ENCODE measurements at places on chromosomes 3 and 15.

- no peak for DNase-seq
These were observed 12.4 kb downstream of the ZNF710 start for GRCh38 chr15:90013503-90013937.

DNA sequence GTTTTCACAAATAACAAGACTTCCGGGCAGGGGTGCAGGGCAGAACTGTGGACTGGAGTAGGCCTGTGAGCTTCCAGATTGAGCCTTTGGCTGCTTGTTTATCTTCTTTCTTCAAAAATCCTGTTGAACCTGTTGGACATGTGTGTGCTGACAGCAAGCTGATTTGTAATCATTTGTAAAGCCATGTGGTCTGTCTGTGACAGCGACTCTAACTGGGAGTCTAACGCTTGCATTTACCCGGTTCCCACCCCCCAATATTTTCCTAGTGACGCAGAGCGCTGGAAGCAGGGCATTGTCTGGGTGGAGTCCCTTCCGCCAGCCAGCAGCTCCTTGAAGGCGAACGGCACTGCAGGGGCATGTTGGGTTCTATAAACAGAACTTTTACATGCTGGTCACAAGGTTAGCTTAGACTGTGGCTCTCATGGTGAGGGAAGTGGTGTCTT lies 85.7 kb upstream of the MYZAP start:
- no peak for DNase-seq

DNA sequence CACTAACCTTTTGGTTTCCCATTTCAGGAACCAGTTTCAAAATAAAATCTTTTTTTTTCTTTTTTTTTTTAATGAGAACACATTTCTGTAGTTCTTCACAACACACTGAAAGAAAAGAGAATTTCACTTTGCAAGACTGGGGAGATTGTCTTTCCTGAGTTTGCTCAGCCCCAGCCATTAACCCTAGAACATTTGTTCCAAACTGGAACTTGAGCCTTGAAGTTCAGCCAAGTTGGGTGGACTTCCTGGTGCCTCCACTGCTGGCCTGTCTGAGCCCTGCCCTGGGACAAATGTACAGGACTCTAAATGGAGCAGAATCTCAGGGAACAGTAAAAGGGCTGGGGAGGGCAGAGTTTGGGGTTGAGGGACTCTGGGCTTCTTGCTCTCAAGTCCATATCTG lies 196.4 kb upstream of the LPP start:
- no peak for DNase-seq

DNA sequence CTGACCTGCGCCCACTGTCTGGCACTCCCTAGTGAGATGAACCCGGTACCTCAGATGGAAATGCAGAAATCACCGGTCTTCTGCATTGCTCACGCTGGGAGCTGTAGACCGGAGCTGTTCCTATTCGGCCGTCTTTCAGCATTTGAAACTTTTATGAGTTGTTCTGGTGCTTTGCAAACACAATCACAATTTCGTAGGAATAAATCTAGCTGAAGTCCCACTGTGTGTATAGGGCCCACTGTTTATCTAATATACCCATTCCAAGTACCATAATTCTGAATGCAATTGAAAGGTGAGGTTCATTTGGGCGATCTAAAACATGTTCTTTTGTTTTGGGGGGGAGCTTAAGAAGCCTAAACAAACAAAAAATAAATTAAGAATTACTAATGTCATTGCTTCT lies 572.1 kb downstream of the FGF12 start:
- no peak for DNase-seq

DNA sequence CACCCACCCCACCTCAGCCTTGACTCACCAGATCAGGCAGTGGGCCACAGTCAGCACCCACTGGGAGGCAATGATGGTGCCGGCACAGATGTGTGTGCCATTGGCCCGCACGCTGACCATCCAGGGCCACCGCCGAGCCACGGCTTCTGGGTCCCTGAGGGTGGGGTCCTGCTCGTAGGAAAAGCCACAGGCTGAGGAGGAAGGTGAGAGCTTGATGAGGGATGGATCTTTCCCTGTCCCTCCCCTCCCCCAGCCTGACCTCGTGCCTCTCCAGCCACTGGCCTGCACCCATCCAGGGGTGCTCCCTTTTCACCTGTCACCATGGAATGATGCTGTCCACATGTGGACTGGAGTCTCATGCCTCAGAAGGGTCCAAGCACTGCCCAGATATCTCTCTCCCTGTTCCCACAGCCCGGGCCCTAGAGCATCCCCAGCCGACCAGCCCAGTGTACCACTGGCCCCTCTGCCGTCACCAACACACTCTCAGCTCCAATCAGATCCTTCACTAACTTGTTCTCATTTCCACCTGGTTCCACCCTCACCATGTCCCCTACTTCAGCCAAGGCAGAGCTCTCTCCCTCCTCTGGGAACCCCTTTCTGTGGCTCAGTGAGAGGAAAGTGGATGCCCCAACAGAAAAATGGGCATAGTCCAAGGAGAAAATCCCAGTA lies 2.0 kb downstream of the PRSS50 start:
- no peak for DNase-seq

GRCh38 chr3:43181202-43181821 lies 75.4 kb upstream of the POMGNT2 start:
- DNase-seq, result no peak

DNA sequence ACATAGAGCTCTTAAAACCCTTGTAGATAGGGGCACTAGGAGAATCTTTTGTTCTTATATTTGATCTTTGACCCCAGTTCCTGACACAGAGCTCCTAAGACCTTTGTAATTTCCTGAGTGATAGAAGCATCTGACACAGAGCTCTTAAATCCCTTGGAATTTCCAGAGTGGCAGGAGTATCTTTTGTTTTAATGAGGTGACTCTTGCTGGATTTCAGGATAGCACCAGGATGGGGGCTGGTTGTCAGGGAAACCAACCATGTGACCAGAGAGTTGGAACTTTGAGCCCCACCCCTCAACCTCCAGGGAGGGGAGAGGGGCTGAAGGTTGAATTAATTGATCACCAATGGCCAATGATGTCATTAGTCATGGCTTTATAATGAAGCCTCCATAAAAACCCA lies 47.6 kb upstream of the ST8SIA2 start:
- no peak for DNase-seq

- no peak for DNase-seq
These were observed 10.1 kb upstream of the CAMK1 start for GRCh38 chr3:9779721-9780457.

- DNase-seq, result no peak
These were observed 4.6 kb upstream of the VGLL3 start for GRCh38 chr3:86995537-86995936.

DNA sequence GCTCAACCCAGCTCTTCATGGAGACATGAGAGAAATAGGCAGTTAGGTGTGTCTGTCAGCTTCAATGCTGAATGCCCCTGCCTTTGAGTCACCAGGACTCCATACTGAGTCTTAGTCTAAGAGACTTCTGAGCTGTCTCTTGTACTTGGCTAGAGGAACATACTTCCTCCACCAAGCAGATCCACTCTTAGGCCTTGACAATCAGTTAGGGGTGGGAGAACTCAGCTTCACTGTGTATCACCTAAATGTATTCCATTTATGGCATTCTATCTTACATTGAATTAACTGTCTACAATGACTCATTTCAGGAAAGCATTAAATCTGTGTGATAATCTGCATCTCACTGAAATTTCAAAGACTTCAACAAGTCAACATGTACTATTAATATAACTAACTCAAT lies 66.0 kb downstream of the STAC start:
- no peak for DNase-seq

GRCh38 chr3:151863611-151864010 lies 9.8 kb upstream of the SUCNR1 start:
- peak; percentile 34 for DNase-seq

- DNase-seq, result no peak
These were observed 115.9 kb upstream of the EPHA3 start for GRCh38 chr3:88991496-88991895.

DNA sequence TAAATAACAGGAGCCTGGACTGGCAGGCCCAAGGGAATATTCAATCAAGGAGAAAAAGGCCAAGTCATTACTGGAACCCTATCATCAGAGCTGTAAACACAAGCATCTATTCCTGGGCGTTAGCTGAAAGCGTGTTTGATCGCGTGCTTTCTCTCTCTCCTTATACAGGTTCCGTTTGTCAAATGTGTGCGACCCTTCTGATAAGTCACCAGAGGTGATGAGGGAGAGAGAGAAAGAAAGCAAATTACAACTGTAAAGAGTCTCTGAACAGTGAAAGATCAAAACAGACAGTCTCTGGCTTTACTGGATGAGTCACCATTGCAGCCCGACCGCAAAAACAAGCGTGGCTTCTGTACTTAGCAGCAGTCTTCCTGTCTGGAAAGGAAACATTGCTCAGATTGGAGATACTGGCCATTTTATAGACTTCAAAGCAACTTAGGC lies 39.5 kb upstream of the TPRG1 start:
- DNase-seq, result no peak

GRCh38 chr15:92197746-92198145 lies 195.9 kb upstream of the ST8SIA2 start:
- no peak for DNase-seq

- no peak for DNase-seq
These were observed 24.5 kb downstream of the IQGAP1 start for GRCh38 chr15:90412356-90413194.

- no peak for DNase-seq
These were observed 593 bp downstream of the FAM219B start for GRCh38 chr15:74906067-74906449.

DNA sequence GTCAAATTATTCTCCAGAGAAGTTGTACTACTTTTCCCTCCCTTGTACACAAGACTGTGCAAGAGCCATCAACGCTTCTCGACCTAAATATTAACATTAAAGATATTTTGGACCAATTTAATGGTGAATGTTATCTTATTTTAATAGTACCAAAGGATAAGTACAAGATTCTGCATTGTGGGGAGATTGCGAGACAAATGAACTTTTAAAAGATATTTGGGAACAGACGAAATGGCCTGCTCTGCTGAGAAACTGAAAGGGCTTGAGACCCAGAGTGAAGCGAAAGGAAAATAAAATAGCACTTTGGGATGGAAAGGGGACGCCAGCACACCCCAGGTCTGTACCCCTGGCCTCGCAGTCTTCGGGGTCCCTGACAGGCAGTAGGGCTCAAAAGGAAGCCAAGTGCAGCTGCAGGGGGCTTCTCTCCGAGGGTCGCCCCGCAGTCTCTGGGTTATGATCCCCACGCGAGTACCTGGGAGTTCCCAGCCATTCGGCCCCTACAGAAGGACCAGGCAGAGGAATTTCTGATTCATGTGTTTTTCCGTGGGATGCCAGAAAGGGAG lies 97.6 kb upstream of the VGLL3 start:
- DNase-seq, result no peak

DNA sequence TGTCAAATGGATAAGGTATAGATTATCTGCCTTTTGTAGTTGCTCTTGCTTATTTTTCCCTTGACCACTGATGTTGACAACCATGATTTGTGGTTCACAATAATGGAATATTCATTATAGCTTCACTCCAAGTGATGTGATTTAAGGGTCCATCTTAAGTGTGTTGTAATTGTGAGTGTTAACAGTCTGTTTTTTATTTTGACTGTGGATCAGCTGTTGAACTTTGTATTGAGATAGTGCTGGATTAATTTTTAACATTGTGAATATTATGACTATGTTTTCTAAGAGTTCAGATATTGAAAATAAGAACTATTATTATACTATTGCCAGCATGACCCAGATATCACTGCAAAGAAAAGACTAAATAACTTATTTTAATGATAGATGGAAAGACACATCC lies 8.6 kb upstream of the GASK1A start:
- no peak for DNase-seq

DNA sequence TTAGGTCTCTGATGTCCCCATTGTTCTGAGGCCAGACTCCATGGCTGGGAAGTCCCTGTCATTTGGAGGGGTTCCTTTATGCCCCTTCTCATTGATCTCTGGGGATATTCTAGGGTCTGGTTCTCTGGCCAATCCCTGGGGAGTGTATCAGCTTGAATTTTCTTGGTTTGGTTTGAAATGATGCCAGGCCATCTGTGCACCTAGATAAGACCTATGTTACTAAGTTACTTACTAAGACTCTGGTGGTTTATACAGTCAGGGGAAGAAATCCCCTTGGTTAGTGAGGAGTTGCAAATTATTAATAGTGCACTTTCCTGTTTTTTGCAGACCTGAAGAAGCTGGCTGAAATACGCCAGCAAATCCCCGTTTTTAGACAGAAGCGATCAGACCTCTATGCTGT lies 20.3 kb downstream of the NIT2 start:
- no peak for DNase-seq

DNA sequence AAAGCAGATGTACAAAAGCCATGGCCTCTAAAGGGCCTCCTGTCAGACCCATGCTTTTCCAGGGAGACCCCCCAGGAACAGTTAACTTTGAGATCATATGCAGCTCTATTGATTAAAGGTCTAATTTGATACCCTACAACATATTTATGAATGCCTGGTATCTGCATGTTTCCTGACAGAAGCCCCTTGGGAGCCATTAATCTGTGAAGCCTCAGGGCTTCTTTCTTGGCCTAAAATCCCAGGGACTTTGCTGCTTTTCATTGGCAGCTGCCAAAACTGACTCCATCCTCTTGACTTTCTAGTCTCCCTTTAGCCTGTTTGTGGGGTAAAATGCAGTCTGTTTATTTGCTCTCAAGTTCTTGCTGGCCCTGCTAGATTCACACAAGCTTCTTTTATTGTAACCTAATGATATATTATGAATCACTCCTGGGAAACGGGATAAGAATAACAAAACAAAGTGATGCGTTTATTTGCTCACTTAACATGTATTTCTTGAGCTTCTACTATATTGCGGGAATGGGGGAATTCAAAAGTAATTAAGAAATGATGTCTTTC lies 257.0 kb downstream of the LSAMP start:
- no peak for DNase-seq

DNA sequence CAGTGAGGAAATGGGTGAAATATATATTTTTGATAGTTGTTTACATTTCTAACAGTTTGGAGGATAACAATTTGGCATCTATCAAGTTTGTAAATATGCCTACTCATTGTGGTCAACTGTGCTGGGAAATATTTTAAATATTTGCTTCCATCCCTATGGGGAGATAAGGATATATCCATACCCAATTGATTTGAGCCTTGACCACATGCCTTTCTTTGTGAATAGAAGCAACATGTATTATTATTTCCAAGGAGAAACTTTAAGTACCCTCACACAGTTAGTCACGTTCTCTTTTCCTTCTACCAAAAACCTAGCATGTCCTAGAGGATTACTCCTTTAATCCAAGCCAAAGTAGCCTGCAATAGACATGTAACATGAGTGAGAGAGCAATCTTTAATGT lies 245.4 kb upstream of the CBLB start:
- no peak for DNase-seq

DNA sequence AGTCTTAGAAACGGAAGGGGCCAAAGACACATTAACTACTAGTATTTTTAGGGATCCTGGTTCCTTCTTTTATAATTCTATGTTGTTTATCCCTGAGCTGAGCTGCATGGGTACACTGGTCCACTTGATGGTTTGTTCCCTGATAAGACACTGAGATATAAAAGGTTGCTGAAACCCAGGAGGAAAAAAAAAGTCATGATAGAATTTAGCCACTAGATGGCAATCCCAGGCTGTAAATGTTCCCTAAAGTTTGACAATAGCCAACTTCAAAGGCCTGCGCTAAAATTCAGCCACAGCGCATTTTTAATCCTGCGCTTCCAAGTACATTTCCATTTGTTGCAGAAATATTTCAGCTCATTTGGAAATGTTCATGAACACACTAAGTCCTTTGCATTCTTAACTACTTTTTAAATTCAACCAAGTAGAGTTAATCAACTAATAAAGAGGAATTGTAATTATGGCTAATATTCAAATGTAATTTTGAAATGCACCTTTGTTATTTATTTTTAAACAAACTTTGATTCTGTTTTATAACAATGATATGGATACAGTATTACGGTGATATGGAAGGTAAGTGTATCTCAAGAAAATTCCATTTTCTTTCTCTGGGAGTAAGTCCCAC lies 249.3 kb upstream of the FEZF2 start:
- DNase-seq, result peak; percentile 46

GRCh38 chr15:41501191-41501917 lies 7.7 kb downstream of the ITPKA start:
- no peak for DNase-seq
